ENCODE measurements at places on chromosomes 3 and 15. TPM values are rescaled to one million over a fixed set of nuclear protein-coding genes. Genes with fewer than 3 reads are reported as not detected.

Gene RCCD1
- 12.5 TPM for total RNA-seq

Gene ARRDC4
- total RNA-seq, result 1.6 TPM

Gene EPHB1
- total RNA-seq, result 0.15 TPM

Gene ZDHHC23
- 2.1 TPM for total RNA-seq

Gene CCDC13
- 1.3 TPM for total RNA-seq

Gene GPR15
- not detected for total RNA-seq

Gene RBPMS2
- total RNA-seq, result 0.32 TPM

Gene SIAH2
- 18.7 TPM for total RNA-seq

Gene GALNT15
- 8.7 TPM for total RNA-seq

Gene GPR176
- total RNA-seq, result 48.1 TPM

Gene SLC6A11
- total RNA-seq, result not detected

Gene DZIP3
- total RNA-seq, result 7.0 TPM

Gene EPHA6
- total RNA-seq, result not detected
